Activated CD8-positive, alpha-beta memory T cell treated with anti-CD3 and anti-CD28 coated beads for 4 hours (primary cell): ENCODE measurements at places on chromosomes 12 and 14.
A peak's percentile ranks its signal among the peaks of the same experiment; 100 is the strongest.

DNA sequence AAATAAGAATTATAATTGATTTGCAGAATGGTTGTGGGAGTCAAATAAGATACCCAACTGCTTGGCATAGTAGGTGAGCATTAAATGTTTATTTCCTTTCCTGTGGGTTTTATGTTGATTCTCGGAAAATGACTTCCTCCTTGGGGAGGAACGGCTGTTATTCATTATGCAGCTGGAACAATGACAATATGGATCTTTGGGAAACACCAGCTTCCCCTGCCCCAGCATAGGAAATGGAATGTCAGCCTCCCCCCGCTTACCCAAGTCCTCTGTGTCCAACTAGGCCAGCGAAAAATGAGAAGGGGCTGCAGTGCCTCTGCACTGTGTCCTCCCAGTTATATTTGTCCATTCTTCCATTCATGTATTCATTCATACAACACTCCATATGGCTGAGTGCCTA, 11.7 kb upstream of the CCDC177 start:
- no peak for DNase-seq

- DNase-seq, result no peak
These were observed 197.0 kb downstream of the DAD1 start for GRCh38 chr14:22391908-22392565.

GRCh38 chr14:92398888-92399636, 76.1 kb downstream of the SLC24A4 start:
- no peak for DNase-seq

GRCh38 chr12:93749515-93749914, 72.3 kb downstream of the CRADD start:
- DNase-seq, result no peak

- DNase-seq, result no peak
These were observed 5.3 kb upstream of the HNF1A start for GRCh38 chr12:120972870-120973543.

- no peak for DNase-seq
These were observed 512.4 kb upstream of the TMPO start for GRCh38 chr12:98002887-98003493.

- no peak for DNase-seq
These were observed 230.2 kb upstream of the TBX3 start for GRCh38 chr12:114913871-114914801.

GRCh38 chr12:3114671-3115070, 37.5 kb downstream of the TSPAN9 start:
- DNase-seq, result no peak

- no peak for DNase-seq
These were observed 250.6 kb downstream of the KSR2 start for GRCh38 chr12:117718141-117718540.

DNA sequence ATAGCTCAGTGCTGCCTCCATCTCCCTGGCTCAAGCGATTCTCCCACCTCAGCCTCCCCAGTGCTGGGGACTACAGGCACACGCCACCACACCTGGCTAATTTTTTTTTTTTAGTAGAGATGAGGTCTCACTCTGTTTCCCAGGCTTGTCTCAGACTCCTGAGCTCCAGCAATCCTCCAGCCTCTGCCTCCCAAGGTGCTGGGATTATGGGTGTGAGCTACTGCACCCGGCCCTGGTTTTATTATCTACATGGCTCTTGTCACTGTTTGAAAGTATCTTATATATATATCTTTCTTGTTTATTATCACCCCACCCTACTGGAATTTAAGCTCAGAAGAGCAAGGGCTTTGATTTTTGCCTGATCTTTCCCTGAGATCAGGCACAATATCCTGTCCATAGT, 7.6 kb upstream of the TMED10 start:
- DNase-seq, result no peak

DNA sequence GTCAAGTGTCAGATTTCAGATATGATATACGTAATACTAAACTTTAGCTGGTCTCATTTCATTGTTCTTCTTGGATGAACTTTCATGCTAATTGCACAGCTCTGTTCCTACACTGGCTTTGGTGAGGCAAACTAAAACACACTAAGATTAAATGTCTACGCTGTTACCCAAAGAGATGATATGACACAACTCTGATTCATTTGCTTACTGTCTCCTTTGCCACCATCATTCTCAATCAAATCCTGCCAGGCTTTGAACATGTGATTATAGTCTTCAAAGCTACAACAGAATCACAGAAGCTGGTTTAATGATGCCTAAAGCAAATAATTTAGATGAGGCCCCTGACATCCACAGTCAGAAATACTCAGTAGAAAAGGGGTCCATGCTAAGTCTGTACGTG, 37.7 kb downstream of the MDGA2 start:
- no peak for DNase-seq

GRCh38 chr14:96037891-96038557, 1.1 kb upstream of the C14orf132 start:
- DNase-seq, result no peak

DNA sequence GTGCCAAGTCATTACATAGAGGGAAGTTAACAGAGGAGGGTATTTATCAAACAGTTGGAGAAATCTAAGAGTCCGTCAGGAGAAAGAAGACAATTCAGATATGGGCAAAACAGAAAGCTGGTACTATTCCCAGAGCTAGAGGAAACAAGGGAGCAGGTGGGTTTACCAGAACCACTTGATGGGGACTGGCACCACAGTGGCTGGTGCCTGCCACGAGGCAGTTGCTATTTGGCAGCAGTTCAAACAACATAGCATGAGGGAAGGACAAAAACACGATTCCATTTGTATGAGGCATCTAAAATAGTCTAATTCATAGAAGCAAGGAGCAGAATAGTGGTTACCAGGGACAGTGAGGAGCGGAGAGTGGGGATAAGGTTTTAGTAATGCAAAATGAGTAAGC, 24.6 kb upstream of the KLRD1 start:
- DNase-seq, result no peak

DNA sequence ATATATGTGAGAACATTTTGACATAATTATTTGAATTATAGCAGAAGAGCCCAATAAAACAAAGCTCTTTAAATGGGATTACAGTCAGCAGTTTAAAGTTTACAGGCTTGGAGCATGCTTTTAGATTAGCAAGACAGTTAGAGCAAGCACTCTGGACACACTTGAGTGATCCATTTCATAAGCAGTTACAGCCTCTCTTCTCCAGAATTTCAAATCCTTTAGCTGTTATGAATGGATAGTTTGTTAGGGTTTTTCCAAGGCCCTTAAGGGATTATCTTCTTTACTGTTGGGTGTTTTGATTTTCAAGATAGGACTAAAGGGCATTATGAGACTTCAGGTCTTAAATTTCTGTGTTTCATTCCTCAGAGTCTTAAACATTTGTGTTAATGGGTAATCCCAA, 36.3 kb downstream of the BEST3 start:
- DNase-seq, result no peak

GRCh38 chr12:79388011-79388410, 302.8 kb downstream of the PAWR start:
- DNase-seq, result no peak

DNA sequence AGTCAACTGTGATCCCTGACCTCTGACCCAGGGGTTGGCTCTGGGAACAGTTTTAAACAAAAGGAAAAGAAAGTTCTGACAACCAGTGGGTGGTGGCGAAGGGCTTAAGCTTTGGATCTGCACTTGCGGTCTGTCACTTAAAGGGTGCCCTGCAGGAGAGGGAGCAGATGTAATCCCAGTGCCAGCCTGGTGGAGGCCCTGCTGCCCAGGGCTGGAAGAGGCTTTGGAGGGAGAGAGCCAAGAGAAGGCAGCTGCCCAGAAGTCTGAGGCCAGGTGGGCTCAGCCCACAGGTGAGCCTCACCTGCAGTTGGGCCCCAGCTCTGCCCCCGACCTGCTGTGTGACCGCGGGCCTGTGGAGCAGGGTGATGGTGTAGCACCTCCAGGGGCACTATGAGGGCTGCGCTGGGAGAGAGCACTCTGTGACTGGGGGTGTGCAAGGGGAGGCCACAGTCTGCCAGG, 19.1 kb downstream of the SH2B3 start:
- no peak for DNase-seq

DNA sequence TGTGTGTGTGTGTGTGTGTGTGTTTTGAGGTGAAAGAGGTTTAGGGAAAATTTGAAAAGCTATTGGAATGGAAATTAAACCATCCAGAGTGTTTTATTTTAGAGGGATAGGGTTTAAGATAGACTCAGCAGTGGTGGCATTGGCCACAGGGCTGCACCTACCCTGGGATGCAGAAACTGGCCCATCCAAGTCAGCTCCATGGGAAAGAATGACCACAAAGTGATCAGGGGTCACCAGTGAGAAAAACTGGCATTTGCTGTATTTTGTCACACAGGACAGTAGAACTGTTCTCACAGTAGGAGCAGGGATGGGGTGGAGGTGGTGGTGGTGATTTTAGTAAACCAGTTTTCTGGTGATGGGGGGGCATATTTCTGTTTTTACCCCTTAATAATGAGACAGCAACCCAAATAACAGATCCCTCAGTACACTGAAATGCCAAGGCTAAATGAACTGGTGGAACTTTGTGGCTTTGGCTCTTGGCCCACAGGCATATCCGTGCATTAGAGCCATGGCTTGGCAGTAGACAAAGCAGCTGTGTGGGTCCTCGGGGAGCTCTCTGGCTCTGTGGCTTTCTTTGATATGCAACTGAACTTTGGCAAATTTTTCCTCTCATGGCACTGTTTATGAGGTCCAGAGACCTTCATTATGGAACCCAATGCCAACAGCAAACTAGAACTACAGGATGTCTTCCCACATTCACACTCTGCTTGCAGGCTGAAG, 348.3 kb downstream of the ZFP36L1 start:
- no peak for DNase-seq

DNA sequence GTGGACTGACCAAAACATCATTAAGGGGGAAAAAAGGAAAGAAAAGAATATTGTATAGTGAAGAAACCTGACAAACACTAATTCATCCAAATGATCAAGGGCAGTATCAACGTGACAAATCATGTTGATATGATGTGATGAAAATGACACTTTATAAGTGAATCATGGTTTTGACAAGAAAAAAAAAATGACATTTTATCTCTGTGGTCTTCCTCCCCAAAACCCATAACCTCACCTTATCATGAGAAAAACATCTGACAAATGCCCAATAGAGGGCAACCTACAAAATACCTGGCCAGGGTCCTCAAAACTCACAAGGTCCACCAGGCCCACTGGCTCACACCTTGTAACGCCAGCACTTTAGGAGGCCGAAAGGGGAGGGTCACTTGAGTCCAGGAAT, 13.8 kb downstream of the TMED10 start:
- DNase-seq, result no peak

DNA sequence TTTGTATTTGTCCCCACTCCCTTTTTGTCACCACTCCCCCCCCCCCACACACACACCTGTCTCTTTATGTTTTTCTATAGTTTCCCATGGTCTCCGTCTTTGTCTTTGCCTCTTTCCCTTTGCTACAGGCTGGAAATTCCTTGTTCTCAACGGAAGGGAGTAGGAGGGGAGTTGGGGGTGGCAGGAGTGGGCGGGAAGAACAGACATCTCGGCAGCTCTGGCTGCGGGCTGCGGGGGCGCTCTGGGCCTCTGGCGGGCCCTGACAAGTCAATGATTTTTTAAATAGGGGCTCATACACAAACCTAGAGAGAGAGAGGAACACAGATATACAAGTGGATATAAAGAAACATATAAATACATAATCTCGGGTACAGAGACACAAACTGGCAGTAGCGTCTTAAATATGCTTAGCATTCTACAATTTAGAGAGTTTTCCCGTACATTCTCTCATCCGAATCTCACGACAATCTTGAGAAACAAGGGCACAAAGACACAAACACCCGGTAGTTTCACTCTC, 2.4 kb upstream of the NAB2 start:
- DNase-seq, result peak; percentile 45

DNA sequence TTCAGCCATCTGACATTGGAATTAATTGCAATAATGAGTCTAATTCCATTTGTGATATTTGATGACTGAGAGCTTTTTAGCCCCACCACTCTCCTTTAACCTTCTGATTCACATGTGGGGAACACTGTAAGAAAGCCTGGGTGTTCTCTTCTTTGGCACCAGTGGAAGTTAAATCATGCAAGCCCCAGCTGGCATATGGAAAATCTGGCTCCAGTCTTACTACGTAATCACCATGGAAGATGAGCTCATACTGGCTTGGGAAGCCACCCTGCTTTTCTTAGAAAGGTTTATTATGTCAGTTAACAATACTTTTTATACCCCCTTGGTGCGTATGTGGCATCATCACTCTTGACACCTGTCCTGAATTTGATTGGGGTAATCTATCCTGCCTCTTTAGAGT, 479.3 kb downstream of the SLC16A7 start:
- no peak for DNase-seq

DNA sequence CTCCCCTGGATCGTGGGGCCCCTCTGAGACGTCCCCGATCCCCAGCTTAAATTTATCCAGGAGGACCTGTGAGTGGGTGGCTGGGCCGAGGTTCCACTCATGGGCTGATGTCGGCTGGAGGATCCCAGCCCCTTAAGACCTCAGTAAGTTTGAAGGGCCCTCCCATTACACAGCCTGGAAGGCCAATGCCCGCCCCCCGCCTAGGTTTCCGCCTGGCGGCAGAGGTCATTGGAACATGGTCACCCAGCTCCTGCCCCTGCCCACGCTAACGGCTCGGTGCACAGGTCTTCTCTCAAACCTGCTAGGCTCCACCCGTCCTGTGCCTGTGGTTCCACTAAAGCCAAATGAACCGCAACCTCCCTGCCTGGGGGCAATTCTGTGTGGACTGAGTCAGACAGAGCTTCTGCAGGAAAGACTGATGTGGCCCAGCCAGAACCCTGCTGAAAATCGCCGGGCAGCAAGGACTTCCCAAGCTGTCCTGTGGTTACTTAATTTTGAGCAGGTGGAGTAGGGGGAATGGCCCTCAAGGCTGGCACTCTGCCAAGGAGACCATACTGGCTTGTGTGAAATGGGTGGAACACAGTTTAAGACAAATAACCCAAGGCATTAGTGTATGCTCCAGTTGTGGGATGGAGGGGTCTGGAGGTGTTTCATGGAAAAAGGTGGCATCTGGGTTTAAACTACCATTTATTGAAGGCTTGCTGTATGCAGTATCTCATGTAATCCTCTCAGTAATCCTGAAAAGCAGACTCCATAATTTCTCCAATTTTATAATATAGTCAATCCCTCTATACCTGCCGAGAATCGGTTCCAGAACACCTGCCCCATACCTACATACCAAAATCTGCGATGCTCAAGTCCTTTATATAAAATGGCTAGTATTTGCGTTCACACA, 903 bp upstream of the NT5DC3 start:
- DNase-seq, result peak; percentile 9

GRCh38 chr12:111366583-111366982, 2.3 kb downstream of the PHETA1 start:
- no peak for DNase-seq

DNA sequence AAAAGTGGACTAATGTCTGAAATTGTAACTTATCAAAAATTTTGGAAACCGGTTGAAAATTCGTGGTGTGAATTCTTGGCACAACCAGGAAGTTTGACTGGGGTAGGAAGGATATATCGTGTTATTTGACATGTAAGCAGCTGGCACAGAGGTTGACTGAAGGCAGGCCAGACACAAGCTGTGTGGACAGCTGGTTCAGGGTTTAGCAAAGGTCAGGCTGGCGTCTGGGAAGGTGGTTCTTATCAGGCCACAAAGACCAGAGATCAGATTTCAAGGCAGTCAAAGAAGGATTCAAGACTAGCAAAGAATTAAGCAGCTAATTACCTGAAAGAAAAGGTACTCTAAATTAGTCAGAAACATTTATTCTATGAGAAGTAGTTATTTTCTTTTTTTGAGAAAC, 450.2 kb upstream of the MDGA2 start:
- DNase-seq, result no peak
